ENCODE measurements at places on chromosomes 3 and 15.

- no peak for DNase-seq
These were observed 97.7 kb downstream of the CNTN6 start for GRCh38 chr3:1190569-1190968.

GRCh38 chr15:81297603-81298575 lies 26.1 kb downstream of the STARD5 start:
- DNase-seq: no peak

DNA sequence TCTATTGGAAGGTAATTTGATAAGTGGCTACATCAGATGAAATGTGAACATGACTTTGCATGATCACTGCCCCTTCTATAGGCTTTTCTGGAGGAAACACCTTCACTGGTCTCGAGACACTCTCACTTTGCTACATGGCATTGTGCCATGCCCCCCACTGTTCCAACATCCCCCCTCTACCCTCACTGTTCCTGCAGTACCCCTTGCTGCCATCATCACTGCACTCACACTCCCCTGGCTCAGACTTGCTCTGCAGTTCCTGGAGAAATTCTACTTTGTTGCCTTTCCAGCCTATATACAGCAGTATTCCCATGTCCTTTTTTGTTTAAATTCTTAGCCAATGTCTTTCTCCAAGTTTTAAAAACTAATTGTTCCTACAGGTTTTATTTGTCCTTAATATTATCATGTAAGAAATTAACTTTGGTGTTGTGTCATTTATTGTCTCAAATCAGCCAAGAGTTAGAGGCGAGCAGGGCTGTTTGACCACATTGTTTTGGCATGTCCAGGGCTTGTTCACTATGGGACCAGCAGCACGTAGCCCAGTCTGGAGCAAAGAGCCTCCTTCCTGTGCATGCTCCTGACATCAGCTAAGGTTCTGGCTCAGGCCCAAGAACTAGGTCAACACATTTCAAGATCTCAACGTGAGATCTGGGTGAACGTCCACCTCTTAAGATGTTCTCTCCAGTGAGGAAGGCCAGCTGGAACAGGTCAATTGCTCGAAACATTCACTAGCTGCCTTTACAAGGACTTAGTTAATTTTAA lies 246.4 kb downstream of the SLC9A9 start:
- DNase-seq: no peak

DNA sequence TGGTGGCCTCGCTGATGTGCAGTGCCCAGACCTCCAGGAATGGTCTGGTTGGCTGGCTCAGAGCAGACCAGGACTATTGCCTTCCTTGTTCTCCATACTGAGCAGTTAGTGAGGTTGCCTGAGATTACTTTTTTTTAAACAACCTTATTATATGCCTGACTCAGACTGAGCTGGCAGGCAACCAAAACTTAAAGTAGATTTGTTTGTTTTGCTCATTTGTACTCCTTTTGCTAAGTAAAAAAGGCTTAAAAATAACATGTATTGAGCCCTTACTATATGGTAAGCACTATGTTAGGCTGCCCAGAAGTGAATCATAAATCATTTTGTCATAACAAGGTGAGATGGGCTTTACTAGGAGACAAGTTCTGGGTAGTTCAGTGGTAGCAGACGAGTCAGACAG lies 92.4 kb downstream of the GHSR start:
- DNase-seq: no peak

GRCh38 chr3:25430935-25431770 lies 3.1 kb downstream of the RARB start:
- no peak for DNase-seq

DNA sequence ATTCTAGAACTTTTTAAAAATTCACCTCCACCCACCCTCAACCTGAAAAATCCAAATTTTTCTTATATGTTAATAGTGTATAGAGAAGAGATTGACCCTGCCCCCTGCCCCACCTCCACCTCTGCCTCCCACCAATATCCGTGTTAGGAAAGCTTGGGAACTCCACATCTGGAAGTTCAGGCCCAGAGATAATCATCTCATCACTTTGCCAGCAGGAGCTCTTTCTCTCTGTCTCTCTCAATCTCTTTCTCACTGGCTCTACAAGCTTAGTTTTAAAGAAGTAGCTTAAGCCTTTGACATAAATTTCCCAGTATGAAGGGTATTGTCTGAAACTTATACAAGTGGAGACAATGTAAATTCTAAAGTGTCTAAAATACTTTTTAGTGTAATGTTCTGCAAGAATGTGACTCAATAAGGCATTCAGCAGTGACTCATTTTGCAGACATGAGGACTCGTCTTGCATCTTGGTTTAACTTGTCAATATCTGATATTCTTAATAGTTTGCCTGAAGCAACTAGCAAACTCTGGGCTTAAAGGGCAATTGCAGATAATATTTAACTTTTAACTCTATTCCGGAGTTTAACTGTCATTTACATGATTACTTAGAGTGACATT lies 299.8 kb upstream of the EPHA3 start:
- no peak for DNase-seq

- DNase-seq: no peak
These were observed 46.3 kb downstream of the FOXP1 start for GRCh38 chr3:71537211-71537611.

DNA sequence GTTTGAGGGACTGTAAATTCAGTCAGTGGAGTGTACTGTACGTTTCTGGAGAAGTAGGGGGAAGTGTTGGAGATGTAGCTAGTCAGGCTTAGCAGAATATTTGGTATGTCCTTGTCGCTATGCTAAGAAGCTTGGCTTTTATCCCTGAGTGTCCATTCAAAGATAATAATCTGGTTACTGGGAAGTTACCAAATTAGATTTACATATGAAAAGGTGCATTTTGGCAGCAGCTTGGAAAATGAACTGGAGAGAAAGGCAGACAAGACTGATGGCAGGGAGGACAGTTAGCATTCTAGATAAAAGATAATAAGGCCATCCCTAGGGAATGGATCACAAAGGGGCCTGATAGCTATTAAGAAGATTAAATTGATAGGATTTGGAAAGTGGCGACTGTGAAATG lies 58.7 kb downstream of the P2RY1 start:
- DNase-seq: no peak

DNA sequence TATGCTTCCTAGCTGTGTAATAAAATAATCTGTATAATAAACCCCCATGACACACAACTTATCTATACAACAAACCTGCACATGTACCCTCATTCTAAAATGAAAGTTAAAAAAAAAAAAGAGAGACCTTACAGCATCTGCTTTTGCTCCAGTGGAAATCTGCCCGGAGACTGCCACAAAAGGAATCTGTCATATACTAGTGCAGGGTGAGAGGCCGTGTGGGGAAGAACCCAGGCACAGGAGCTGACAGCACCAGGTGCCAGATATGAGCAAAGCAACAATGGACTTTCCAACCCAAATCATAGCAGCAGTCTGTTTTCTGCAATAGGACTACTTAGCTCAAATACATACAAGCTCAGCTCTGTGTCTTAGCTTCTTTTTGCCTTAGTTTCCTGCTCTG lies 346.5 kb downstream of the ROBO1 start:
- no peak for DNase-seq

DNA sequence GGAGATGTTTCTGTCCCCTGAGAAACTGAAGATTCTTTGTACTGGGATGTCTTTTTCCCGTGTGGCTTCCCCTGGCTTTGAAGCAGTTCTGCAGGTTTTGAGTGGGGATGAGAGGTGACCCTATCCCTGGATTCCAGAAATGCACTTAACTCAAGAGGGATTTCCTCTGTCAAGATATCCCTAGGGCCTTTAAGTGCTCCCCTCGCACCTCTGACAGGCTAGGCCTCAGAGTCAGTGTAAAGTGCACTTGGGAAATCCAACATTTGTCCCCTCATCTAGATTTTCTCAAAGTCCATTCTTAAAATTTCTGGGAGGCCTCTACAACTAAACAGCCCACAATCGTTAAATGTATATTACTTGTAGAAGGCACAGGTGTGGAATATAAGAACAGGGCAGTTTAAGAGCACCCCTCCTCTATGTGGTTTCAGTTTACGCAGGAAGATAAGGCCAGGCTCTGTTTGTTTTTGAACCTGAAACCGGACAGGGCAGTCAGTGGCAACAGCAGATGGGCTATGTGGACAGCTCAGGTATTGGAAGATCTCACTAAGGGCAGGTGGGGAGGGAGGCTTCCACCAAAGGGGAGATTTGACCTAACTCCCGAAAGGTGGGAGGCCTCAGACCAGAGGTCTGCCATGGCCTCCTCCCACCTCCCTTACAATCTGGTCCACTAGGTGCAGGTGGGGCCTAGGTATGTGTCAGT lies 4.8 kb downstream of the C3orf52 start:
- no peak for DNase-seq

- DNase-seq: no peak
These were observed 52.4 kb downstream of the TBL1XR1 start for GRCh38 chr3:177144922-177145321.

- no peak for DNase-seq
These were observed 70.9 kb downstream of the GMPS start for GRCh38 chr3:155941354-155941753.

DNA sequence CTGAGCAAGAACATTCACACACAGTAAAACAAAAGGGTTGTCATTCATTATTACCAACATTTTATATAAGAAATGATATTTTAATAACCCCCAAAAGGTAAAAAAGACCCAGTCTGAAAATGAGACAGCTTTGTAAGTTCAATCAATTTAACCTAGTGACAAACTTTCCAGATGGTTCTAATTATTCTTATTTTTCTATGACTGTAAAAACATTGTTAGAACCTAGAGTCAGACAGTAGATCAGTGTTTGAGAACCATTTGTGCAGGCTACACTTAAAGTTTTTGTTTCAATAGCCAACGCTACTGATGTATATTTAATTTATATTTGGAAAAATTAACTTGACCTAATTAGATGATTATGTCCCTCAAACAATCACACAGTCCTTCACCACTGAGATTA lies 708.4 kb upstream of the CBLB start:
- DNase-seq: no peak

GRCh38 chr3:162096874-162097273 lies 600.3 kb downstream of the OTOL1 start:
- DNase-seq: no peak

DNA sequence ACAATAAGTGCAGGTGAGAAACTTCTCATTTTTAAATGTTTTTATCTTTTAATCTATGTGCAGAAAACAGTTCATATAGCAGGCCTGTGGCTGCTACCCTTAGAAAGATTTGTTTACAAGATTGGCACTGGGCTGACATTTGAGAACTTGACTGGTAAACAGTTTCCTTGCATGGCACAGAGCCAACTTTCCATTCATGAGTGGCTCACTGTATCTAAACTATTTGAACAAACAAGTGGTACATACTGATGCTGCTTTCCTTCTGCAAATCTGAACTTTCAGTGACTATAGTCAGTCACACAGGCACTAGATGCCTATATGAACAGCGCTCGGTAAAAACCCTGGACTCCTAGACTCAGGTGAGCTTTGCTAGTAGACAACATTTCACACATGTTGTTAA lies 6.3 kb upstream of the GTPBP8 start:
- no peak for DNase-seq

DNA sequence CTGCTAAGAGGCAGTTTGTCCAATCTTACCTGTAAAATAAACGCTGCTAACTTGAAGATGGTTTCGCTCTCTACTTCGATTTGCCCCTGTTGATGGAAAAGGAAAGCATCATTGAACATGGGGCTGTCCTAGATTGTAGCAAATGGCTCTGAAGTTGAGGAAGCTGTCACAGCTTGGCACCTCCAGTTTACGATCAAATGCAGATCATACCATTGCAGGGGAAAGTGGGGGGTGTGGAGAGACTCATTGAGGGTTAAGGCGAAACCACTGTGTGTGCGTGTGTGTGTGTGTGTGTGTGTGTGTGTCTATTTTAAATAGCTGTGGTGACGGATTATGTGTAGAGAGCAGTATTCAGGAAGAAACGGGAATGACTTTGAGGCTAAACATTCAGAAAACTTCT lies 127.6 kb upstream of the LMOD3 start:
- no peak for DNase-seq

GRCh38 chr15:83285979-83286553 lies 1.6 kb upstream of the BNC1 start:
- no peak for DNase-seq

DNA sequence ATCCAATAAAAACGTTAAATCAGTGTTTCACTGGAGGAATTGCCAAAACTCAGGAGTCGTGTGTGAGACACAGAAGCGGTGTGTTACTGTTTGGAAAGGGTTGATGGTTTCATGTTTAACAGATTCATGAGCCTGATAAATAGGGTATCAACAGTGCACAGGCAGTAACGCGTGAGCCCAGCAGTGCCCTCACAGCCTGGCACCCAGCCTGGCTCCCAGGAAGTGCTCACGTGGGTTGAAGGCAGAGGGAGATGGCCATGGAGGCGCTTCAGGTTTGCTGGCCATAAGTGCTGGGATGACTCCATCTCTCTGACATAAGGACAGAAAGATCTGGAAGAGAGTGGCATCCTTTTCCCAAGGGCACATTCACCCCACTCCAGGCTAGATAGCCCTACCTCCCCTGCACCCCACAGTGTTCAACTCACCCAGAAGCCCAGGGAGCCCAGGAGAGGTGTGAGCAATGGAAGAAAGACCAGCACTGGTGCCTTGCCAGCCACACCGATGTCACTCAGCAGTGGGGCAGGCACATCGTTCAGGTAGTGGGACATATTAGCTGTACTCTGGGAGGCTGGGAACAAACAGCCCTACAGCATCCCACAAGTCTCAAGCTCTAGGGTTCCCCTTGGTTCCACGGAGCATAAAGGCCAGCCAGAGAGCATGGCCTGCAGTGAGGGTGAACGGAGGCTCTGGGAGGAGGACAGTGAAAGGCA lies 164.3 kb downstream of the LRRK1 start:
- no peak for DNase-seq

DNA sequence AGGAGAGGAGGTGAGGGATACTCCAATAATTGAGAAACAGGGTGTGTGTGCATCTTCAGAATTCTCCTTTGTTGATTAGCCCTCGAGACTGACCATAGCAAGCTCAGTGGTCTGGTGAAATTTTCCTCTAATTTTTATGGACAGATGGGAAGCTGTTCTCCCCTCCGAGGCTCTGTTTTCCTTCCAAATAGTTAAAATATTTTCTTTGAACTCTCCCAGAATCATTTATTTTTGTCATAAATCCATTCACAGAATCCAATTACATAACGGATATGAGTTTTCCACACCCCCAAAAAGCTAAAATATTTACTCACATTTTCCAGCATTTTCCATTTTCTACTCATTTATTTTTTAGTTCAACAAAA lies 36.5 kb downstream of the QTRT2 start:
- no peak for DNase-seq

DNA sequence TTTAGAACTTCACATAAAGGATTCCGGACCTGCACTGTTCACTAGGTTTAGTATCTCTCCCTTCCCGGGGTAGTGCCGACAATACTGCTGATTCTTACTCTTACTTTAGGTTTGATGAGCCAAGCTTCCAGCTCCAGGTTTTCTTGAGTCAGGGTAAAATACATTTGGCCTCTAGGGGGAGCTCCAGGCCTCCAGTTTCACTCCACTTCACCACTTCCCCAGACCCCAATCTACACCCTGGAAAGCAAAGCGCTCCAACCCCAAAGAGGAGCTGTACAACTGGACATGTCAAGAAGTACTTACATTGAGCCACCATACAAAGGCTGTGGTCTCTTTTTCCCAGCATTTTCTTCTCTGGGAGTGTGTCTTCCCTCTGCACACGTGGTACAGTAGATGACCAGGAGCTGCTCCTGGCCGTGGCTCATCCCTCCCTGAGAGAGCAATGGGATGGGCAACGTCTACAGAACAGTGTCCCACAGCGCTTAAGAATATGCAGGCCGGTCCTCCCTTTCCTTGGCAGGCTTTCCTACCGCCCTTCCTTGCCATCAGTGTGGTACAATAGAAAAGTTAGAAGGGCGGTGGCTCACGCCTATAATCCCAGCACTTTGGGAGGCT lies 93.9 kb upstream of the CCDC80 start:
- no peak for DNase-seq
